ENCODE measurements at places on chromosomes 4 and X. TPM values are rescaled to one million over a fixed set of nuclear protein-coding genes. Genes with fewer than 3 reads are reported as not detected.
A peak's percentile ranks its signal among the peaks of the same experiment; 100 is the strongest.

Gene BRS3
- not detected for total RNA-seq

Gene GALNTL6
- total RNA-seq = not detected

Gene LDB2
- total RNA-seq = 0.98 TPM

Gene MAGEE2
- total RNA-seq = 0.12 TPM

Gene CDS1
- total RNA-seq = 0.12 TPM

Gene ADH6
- not detected for total RNA-seq

Gene SPP1
- 3.1 TPM for total RNA-seq

Gene RNF150
- 0.68 TPM for total RNA-seq

Gene PAGE1
- total RNA-seq = 2.7 TPM

Gene LIAS
- 8.1 TPM for total RNA-seq

Gene SLC9B2
- total RNA-seq = 8.9 TPM

Gene TMSB15B
- total RNA-seq = 7.8 TPM

DNA sequence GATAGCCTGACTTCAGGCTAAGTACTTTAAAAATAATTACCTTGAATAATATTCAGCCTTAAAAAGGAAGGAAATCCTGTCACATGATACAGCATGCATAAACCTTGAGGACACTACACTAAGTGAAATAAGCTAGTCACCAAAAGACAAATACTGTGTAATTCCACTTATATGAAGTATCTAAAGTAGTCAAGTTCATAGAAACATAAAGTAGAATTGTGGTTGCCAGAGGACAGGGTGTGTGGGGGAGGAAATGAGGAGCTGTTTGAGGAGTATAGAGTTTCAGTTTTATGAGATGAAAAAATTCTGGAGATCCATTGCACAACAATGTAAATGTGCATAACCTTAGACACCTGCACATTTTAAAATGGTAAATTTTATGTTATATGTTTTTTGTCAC is 5.6 kb upstream of the STPG2 start:
- no peak for DNase-seq

- no peak for DNase-seq
Measured at GRCh38 chrX:16606142-16606720, 43.7 kb upstream of the S100G start.

GRCh38 chrX:103794119-103794518 is 17.5 kb downstream of the PLP1 start:
- DNase-seq = peak; percentile 17

DNA sequence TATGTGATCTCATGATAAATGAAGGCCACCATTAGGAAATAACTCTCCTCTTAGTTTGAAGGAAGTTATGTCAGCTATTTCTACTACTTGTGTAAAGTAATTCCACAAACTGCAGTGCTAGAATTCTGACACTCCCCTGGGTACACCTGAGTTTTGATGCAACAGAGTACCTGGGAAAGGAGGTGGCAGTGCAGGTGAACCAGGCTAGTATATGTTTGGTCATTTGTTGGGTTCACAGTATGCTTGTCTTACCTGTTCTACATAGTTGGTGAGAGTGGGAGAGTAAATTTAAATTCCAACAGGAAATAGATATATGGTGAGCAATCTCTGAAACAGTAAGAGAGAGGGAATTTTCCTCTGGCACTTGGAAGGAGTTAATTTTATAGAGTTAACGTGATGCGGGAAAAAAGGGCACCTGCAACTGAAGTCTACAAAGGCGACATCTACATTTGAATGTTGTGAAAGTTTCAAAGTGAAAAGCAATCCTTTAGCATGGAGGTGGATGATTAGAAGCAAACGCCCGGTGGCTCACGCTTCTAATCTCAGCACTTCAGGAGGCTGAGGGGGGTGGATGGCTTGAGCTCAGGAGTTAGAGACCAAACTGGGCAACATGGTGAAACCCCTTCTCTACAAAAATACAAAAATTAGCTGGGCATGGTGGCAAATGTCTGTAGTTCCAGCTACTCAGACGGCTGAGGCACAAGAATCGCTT is 8.3 kb upstream of the SLC10A6 start:
- DNase-seq = no peak

DNA sequence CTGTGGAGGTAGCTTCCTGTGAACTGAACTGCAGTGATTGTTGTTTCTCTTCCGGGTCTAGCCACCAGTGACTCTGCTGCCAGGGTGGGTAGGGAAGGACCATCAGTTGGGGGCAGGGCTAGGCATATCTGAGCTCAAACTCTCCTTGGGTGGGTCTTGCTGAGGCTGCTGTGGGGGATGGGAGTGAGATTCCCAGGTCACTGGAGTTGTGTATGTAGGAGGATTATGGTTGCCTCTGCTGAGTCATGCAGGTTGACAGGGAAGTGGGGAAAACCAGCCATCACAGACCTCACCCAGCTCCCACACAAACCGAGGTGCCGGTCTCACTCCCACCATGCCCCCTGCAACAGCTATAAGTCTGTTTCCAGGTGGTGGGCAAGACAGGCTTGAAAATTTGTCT is 1937.8 kb downstream of the PCDH7 start:
- DNase-seq = no peak

DNA sequence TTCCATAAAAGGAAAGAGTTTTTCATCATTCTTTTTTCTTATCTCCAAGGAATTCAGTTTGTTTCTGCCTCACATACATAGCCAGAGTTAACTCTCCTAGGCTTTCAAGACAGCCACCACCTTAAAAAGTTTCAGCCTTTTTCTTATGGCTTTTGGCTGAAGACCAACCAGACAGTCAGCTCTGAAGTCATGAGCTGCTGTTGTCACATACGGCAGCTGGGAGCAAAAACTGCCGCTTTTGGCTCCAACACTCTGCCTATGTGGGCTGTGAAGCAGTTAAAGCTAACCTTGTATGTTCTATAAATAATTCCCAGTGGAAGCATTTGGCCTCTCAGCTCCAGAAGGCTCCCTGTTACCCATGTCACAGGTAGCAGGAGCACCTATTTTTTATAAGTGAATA is 104.1 kb downstream of the KLHL4 start:
- DNase-seq = no peak

GRCh38 chr4:79764120-79764519 is 308.9 kb downstream of the ANTXR2 start:
- no peak for DNase-seq

DNA sequence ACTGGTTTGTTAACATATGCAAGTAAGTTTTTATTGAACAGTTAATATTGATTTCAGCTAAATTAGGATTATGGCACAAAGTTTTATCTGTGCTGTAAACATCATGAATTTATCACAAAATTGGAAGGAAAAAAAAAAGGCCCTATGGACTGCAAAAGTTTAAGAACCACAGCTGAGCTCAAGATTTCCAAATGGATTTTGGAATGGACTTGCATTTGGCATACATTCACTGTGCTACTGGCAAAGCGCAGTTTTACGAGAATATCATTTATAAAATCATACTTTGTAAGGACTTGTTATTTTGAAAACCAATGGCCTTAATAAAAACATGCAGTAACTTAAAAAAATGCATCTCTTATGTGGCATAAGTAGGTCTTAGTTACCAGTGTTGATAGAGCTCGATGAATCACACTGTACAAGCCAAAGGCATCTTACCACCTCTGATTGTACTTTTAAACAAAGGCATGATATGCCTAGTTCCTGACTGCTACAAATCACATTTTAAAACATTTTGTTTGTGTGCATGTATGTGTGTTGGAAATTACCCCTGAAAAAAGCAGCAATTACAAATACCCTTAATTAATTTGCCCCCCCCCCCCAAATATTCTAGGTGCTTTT is 58.6 kb downstream of the TAB3 start:
- no peak for DNase-seq

DNA sequence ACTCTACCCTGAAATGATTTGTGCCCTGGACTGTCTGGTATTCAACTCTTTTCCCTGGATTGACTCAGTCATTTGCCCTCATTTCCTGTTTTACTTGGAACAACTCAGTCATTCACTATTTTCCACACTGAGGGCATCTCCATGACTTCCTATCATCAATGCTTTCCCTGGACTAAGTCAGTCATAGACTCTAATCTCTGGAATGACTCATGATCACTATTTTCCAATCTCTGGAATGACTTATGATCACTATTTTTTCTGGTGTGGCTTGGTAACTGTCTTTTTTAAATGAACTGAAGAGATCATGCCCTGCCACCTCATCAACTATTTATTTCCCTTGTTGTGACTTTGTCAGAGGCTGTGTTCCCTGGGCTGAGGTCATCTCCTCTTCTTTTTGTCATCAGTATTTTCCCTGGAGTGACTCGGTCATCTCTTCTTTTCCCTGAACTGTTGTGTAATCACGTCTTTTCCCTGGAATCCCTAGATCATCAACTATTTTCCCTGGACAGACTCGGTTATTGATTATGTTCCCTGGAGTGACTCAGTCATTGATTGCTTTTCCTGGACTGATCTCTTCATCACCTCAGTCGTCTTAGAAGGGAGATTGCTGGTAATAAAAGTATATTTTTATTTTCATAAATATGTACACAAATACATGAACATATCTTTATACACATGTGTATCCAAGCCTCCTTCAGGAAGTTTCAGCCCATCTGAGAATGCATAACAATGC is 327.1 kb upstream of the VCX start:
- DNase-seq = peak; percentile 1

DNA sequence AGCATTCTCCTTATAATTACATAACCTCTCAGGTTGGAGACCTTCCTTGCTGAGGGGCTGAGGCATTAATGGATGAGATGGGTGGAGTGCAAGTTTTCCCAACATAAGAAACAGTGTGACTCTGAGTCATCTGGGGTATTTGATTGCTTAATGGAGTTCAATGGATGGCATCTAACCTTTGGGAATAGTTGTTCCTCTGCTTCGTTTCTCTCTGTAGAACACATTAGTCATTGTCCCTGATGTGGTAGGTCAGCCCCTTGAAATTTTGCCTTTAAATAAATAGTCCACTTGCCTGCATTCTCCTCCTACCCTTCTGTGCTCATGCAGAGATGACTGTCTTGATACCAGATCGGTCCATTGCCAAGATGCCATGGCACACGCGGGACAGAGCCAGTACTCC is 38.6 kb downstream of the SLITRK2 start:
- DNase-seq = no peak

DNA sequence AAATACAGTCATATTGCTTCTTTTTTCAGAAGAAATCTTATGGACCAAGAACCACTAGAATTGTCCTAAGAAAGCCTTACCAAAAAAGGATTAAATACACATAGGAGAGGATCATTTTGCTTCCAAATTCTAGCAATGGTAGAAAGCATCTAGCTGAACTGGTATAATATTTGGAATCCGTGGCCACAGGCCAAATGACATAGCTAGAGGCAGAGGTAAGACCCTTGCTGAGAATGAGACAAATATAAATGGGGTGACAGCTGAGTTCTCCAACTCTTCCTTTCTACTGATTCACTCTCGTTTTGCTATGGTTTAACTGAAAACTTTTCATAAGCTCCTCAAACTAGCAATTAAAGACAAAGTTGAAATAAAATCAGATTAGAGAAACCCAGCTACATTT is 150.0 kb downstream of the TTC29 start:
- DNase-seq = no peak

- DNase-seq = peak; percentile 26
Measured at GRCh38 chrX:41110801-41111625, 25.8 kb downstream of the USP9X start.

DNA sequence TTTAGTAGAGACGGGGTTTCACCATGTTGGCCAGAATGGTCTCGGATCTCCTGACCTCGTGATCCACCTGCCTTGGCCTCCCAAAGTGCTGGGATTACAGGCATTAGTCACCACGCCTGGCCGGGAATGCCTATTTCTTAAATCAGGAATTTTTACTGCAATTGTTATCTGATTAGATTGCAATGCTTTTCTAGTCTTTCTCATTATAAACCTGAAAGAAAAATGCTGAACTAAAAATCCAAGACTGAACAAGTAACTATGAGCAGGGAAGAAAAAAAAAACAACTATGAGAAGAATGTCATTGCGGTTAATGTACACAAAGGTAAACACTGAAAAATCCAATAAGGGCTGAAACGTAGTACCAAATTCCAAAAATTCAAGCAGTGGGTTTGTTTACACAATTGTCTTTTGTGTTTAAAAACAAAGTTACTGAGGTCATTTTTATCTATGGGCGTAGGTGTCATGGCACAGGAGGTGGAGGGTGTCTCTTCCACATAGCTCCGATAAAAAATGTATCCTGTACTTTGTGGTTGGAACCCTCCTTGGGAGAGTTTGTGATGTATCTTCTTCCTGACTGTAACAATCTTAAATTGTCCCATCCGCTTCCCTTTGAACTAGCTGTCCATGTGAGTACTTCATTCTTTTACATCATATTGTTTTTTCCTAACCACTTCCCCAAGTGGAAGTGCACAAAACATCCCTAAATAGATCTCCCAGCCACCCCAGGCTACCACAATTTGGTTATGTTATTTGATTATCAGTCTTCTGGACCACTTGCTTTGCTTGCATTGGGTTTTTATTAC is 11.1 kb upstream of the TMEM156 start:
- peak; percentile 27 for DNase-seq

GRCh38 chr4:152655272-152656129 is 24.3 kb downstream of the TMEM154 start:
- DNase-seq = no peak

GRCh38 chr4:79390890-79391289 is 17.1 kb downstream of the GK2 start:
- no peak for DNase-seq

DNA sequence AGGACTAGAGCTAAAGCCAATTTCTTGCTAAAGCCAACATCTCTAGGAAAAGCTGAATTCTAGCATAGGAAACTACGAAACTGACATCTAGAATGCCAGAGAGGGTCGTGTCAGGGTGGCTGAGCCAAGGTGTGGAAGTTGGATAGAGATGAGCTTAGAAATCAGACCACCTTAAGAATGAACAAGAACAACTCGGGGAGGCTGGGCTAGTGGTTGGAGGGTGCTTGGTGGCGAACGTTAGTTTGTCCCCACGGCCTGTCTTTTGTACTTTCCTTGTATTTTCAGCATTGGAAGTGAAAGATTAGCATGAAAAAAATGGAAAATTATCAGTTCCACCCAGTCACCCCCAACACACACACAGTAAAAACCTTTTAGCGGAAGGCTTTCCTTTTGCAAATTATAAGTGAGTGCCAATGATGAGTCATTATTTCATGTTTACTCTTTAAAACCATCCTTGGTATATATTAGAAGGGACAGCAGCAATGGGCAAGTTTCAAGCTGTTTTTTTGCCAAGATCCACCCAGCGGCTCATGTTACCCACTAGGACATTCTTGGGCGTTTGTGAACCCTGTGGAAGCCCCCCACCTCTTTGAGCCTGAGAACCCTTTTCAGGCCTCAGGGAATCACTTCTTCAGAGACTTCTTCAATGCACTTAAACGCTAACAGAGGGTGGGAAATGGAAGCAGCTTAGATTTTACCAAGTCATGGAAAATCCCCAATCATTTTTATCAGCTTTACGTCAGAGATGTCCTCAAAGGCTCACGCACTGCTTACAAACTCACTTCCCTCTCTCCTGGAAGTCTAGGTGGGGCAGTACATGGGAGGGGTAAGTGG is 4.9 kb upstream of the PPEF1 start:
- peak; percentile 57 for DNase-seq
